ENCODE measurements at places on chromosomes 13 and 19. TPM values are rescaled to one million over a fixed set of nuclear protein-coding genes. Genes with fewer than 3 reads are reported as not detected.

Gene RFPL4A
- not detected for polyA plus RNA-seq

Gene SLC25A41
- 0.19 TPM for polyA plus RNA-seq

Gene SHISA7
- polyA plus RNA-seq: 0.16 TPM

Gene BRME1
- polyA plus RNA-seq: 6.1 TPM

Gene THAP8
- polyA plus RNA-seq: 8.3 TPM

Gene LIM2
- polyA plus RNA-seq: not detected

Gene LRP3
- 25.2 TPM for polyA plus RNA-seq

Gene N4BP2L1
- 4.6 TPM for polyA plus RNA-seq

Gene CCDC70
- polyA plus RNA-seq: not detected

Gene SHD
- polyA plus RNA-seq: 101 TPM

Gene KIR2DL1
- not detected for polyA plus RNA-seq

Gene LHB
- not detected for polyA plus RNA-seq

Gene CYP4F2
- not detected for polyA plus RNA-seq

Gene NCAN
- polyA plus RNA-seq: 0.07 TPM

Gene PLK5
- 0.20 TPM for polyA plus RNA-seq
